ENCODE measurements at places on chromosomes 1 and 21.

GRCh38 chr1:111399792-111400610, 27.5 kb downstream of the OVGP1 start:
- DNase-seq, result peak; percentile 21

- DNase-seq, result no peak
These were observed 118.2 kb downstream of the DYRK1A start for GRCh38 chr21:37484535-37485474.

DNA sequence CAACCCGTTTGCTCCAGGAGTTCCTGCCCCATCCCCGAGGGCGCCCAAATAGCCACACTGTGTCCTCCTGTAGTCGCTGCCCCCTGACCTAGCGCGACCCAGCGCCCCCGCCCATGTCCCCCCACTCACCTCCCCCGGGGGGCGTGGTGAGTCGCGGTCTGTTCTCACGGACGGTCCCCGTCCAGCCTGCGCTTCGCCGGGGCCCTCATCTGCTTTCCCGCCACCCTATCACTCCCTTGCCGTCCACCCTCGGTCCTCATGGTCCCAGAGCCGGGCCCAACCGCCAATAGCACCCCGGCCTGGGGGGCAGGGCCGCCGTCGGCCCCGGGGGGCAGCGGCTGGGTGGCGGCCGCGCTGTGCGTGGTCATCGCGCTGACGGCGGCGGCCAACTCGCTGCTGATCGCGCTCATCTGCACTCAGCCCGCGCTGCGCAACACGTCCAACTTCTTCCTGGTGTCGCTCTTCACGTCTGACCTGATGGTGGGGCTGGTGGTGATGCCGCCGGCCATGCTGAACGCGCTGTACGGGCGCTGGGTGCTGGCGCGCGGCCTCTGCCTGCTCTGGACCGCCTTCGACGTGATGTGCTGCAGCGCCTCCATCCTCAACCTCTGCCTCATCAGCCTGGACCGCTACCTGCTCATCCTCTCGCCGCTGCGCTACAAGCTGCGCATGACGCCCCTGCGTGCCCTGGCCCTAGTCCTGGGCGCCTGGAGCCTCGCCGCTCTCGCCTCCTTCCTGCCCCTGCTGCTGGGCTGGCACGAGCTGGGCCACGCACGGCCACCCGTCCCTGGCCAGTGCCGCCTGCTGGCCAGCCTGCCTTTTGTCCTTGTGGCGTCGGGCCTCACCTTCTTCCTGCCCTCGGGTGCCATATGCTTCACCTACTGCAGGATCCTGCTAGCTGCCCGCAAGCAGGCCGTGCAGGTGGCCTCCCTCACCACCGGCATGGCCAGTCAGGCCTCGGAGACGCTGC, 1.1 kb downstream of the HTR6 start:
- no peak for DNase-seq

- no peak for DNase-seq
These were observed 33.7 kb downstream of the XCL2 start for GRCh38 chr1:168509875-168510791.

DNA sequence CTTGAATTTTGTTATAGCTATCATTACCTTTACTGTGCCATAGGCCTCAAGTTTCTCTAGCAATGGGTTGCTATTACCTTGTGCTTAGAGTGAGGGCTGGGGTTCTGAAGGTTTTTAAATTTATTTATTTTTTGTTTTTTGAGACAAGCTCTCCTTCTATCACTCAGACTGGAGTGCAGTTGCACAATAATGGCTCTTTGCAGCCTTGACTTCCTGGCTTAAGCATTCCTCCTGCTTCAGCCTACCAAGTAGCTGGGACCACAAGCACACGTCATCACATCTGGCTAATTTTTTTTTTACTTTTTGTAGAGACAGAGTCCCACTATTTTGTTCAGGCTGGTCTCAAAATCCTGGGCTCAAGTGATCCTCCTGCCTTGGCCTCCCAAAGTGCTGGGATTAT, 41.5 kb downstream of the SNX27 start:
- DNase-seq, result no peak

GRCh38 chr1:93680076-93680419, 1.6 kb downstream of the BCAR3 start:
- DNase-seq, result no peak

DNA sequence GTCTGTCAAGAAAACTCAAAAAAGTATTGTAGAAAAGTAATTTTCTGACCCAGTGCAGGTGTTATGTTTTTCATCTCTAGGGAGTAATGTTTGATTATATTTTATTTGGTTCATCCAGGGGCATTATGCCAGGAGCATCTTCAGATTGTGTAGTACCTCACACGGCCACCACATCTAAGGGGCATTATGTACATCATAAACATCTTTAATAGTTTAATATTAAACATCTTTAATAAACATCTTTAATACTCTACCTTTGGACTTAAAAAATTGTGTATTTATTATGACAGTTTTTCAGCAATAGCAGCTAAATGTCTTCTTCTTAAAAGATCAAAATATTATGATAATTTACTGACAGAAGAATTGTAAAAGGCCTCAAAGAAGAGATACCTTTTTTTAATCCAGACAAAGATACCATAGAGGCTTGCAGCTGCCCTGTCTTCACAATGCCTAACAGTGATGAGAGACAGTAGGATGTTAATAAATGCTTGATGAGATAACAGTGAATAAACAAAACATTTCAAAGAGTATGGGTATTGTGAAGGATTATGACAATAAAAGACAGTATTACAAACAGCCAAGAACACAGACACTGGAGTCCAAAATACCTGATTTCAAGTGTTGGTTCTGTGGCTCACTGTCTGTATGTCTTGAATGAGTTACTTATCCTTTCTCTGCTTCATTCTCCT, 240.9 kb upstream of the ADGRL2 start:
- DNase-seq, result no peak

DNA sequence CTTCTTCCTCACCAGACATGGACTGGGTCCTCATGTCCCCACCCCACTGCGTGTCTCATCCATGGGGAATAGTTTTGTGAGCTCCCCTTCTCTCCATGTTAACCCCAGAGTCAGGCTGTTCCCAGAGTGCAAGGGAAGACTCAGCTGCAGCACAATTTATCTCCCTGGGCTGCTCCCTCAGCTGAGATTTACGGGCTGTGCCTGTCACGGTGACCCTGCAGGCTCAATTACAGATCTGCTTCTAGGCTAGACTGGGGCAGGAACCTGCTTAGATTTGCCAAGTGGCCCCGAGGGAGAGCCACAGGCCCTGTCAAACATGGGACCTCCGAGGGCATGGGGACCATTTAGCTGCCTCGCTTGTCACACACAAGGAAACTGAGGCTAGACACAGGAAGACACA, 37.8 kb downstream of the CDCP2 start:
- DNase-seq, result no peak

DNA sequence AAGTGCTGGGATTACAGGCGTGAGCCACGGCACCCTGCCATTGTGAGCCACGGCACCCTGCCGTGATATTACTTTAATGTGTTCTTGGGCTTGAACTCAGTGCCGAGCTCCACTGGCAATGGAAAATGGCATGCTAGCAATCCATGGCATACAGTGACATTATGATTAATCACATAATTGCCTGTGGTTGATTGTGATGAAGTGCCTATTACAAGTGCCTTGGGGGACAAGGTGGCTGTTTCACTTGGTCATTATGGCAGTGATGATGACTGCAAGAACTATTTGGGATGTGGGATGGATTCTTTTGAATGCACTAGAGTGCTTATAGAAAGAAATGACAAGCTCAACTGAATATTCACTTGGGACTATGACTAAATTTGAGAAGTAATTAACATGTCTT, 22.3 kb upstream of the HPCAL4 start:
- no peak for DNase-seq

GRCh38 chr1:74835051-74835450, 102.1 kb downstream of the TYW3 start:
- DNase-seq, result no peak

DNA sequence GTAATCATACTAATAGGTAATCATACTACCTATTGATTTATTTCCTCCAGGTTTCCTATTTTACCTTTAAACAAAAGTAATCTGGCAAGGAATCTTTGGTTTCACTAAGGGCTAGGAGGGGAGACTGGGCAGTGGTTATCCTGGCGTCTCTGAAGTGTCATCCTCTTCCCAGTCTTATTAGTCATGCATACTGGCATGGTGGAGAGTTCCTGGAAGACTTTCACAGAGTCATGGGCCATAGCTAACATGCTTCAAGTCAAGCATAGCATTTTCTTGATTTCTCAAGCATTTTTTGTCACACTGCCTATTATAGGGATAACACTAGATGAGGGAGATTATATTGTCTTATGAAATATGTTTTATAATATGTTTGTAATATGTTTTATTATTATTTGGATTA, 64.0 kb upstream of the ASB17 start:
- DNase-seq, result no peak
